ENCODE measurements at places on chromosomes 7 and 10.

GRCh38 chr7:26157520-26158105 is 5.6 kb downstream of the NFE2L3 start:
- no peak for DNase-seq

DNA sequence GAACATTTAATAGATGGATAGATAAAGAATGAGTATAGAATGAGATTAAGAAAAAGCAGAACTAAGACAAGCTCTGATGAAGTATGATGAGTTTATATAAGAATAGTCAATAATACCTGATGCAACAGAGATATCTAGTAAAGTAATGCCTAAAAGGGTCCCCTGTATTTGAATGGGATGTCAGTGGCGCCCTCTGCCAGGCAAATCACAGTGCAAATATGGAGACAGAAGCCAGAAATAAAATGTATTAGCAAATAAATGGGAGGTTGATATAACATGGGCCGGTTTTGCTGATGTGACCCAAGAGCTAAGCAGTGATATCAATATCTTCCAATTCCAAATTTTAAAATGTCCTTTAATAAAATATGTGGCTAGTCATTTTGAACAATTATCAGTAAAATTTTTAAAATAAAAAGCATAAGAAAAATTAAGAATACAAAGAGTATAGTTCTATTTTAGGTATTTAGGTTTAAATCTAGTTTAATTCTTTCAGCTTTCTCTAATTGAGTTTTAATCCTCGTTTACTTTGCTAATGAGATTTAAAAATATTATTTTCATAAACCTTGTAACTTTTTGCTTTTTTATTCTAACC is 62.6 kb downstream of the ADK start:
- peak; percentile 17 for DNase-seq

DNA sequence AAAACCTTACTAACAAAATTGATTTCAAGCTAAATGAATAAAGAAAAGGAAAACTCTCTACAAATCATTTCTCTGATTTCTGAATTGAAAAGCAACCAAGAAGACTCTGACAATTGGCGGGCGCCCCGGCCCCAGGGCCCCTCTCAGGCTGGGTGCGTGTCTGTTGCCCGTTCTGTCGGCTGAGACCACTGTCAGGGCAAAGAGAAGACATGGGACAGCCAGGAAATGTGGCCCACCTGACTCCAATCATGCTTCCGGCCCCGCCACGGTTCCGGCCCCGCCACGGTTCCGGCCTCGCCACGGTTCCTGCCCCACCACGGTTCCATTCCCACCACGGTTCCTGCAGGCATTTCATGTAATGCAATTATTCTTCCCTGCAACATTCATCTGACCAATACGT is 115.9 kb downstream of the PTPRN2 start:
- no peak for DNase-seq

DNA sequence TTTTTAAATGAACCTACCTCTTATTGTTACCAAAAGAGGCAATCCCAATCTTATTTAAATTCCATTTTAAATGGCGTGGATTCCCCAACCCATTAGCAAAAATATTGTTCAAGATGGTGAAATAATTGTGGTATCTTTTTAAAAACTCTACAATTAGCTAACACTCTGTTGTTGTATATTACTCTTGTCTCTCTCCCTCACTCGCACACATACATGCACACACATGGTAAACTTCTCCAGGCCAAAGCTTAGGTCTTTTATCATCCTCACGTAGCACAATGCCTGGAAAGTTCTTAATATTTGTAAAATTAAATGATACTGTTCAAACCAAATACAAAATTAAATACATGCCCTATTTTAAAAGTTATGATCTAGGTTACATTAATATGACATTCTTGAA is 169.2 kb upstream of the WNT16 start:
- no peak for DNase-seq

- no peak for DNase-seq
Measured at GRCh38 chr7:142670511-142670910, 78.8 kb upstream of the PRSS1 start.

DNA sequence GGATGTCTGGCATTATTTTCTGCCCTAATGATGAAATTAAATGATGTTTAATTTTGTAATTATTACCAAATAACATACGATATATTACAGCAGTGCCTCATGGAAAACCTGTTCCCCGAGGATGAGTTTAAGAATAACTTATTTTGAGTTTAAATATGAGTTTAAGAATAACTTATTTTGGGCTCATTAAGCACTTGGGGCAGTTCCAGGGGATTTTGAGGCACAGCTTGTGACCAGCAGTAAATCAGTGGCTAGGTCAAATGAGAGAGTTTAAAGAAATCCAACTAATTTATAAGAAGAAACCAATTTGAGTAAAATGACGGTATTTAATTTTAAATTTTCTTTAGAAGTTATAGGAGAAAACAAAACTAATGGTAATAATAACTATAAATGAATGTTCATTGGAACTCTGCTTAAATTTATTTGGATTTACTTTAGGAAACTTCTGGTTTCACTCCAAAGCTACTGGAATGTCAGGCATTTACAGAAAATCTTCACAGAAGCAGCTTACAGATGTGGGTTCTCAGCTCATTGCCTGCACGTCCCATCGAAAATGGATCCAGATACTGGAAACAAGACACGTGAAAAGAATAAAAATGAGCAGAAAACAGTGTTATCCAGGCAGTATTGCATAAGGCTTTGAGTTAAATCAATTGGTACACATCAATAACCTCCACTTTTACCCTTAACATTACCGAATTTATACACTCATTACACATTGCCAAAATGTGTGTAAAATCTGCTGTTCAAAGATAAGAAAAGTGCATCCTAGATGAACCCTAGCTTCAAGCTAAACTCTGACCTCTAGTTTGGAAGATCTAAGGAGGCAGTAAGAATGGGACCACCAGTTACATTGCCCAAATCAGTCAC is 784.5 kb upstream of the IGFBP3 start:
- DNase-seq = no peak

DNA sequence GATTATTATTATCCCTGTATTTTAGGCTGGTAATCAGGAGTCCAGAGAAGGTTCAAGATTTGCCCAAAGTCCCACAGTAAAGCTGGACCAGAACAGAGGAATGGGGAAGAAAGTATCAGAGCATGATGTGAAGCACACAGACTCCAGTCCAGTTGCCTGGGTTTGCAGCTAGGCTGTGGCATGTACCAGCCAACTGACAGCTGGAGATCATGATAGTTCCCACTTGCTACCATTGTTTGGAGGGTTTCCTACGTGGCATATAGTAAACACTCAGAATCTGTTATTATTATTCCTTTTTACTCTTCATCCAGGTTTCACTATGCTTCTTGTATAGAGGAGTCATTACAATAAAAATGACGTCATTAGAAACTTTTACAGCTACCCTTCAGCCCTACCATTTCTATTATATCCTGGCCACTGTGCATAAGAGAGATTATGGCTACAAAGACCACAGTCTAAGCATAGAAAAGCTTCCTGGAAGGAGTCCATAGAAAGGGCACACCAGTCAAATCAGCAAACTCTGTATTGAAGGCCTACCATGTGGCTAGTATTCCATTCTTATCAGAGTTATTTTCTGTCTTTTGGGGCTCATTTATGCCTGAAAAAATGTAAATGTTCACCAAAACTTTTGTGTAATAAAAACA is 66.6 kb downstream of the MTPN start:
- no peak for DNase-seq

GRCh38 chr10:112497347-112497950 is 50.4 kb downstream of the VTI1A start:
- DNase-seq = no peak

DNA sequence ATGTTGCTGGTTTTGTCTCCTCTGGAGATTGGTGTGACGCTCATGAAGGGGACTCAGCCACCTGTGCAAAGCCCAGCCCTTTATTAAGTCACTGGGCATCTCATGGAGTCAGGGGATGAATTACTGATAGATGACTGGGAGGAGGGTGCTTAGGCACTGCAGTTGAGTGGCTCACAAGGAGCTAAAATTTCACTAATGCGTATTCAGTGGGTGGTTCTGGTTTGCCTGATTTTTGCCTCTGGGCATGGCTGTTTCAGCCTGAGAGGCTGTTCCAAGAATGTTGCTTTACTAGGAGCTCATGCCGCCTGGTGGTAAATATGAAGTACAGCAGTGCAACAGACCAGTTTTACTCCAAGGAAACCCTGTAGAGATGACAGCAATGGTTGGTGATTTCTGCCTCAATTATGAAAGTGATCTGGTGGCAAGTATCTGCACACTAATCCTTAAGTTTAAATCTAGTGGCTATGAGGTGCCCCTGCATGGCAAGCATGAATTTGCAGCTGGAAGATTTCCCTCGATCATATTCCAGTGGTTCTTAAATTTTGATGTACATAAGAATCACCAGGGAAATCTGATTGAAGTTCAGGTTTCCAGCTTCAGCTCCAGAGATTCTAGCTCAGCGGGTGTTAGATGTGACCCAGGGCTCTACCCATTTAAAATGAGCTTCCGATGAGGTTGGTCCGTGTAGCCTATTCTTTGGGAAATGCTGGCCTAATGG is 19.9 kb downstream of the ACTA2 start:
- peak; percentile 10 for DNase-seq

GRCh38 chr10:70508912-70509756 is 30.6 kb downstream of the PALD1 start:
- DNase-seq = no peak

DNA sequence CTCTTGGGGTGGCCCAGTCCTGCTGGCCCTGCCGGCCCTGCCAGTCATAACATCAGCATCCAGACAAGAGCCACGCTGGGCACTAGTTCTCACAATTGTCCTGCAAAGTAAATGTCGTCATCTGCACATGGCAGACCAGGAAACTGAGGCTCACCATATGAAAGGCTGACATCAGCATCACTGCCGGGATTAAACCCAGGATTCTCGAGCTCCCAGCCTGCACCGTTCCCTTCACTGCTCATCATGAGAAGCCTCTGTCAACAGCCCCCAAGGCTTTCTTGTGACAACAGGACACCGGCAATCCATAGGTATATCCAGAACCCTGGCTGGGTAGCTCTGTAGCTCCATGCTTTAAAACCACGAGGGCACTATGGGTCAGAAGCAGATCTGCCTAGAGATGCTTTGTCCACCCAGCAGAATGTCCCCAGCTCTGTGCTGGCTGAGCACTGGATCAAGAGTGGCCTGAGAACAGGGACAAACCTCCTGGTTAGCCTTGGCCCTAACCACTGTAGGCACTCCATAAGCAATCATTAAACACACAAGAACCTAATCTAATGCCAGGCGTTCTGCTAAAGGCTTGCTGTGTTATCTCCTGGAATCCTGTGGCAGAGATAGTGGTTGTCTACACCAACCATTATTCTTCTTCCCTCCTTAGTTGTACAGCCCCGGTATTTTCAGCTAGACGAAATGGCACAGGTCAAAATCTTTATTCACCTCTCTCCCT is 41.2 kb upstream of the C10orf71 start:
- DNase-seq = no peak

GRCh38 chr10:4758256-4758655 is 67.8 kb upstream of the AKR1E2 start:
- no peak for DNase-seq

DNA sequence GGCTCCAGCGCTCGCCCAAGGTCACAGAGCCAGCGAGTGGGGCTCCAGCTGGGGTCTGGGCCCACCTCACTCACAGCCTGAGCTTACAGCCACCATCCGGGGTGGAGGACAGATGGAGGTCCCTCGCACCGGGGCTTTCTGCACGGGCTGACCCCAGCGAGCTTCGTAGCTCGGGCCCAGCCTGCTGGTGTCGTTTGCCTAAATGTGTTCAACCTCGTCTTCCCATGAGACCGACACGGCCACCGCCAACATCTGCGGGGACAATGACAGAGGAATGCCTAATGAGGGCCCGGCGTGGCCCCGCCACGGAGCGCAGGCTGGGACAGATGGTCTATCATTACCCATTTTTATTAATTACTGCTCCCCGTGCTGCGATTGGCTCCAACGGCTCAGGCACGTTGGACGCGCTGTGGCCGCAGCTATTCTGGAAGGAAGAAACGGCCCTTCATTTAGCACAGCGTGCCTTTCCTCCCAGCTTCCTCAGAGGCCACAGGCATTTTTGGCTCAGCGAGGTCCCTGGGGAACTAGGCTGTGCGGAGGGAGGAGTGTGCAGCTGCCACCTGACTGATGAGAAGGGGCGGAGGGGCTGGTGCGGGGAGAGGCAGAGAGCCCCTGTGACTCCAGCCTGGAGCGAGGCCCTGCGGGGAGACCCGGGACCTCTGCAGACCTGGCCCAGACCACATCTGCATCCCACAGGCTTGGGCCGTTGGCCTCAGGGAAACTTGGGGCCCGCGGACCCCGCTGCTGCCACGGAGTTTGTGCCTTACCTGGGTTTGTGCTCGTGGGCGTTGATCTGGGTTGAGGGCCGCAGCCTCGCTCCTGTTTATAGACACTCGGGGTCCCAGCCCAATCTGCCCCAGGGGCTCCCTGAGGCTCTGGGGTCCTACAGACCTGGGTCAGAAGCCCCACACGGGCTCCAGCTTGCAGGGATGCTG is 22.9 kb upstream of the ELFN1 start:
- DNase-seq = no peak

DNA sequence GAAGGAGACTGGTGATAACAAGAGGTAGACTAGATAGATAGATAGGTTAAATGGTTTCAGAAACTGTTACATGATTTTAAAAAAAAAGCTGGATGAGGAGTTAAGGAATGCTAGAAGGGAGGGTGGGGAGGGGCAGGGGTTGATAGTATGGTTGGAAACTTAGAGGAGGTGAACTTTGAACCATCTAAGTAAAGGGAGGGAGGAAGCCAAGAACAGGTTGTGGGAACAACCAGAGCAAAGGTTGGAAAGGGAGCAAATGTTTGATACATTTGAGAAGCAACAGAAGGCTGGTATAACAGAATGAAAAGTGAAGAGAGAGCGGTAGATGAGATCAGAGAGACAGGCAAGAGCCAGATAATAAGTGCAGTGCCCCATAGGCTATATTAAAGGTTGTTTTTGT is 224.8 kb downstream of the FOXP2 start:
- no peak for DNase-seq

DNA sequence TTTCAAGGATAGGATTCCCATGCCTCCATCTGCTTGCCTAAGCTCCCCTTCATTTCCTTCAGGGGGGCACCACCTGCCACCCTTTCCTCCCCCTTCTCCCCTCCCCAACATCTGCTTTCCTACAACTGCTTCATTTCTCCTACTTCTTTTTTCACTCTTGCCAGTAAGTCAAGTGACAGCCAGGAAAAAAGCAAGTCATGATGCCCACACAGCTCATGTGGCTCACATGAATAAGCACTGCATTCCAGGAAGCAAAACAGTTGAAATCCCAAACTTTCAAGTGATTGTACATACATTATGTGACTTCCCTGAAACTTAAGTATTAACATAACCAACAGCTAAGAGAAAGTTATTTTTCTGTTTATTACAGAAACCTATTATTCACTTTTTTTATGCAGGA is 78.6 kb downstream of the TNS3 start:
- no peak for DNase-seq

DNA sequence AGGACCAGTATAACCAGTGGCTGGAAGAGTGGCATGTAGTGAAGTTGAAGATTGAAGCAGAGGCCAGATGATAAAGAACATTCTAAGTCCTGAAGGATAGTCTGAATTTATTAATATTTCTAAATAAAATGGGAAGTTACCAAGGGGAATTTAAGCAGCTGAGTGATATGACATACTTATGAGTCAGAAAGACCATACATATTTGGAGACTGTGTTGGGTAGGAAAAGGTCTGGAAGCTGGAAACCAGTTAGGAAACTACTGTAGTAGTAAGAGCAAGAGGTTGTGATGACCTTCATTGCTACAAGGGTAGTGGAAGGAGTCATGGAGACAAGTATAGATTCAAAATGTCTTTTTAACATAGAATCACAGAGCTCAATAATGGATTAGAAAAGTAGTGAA is 752.3 kb downstream of the SUGCT start:
- no peak for DNase-seq
